ENCODE measurements at places on chromosomes 6 and 20.

GRCh38 chr6:45763281-45763680, 252.4 kb downstream of the CLIC5 start:
- DNase-seq = no peak

GRCh38 chr6:107510108-107510507, 20.2 kb downstream of the SOBP start:
- no peak for DNase-seq

DNA sequence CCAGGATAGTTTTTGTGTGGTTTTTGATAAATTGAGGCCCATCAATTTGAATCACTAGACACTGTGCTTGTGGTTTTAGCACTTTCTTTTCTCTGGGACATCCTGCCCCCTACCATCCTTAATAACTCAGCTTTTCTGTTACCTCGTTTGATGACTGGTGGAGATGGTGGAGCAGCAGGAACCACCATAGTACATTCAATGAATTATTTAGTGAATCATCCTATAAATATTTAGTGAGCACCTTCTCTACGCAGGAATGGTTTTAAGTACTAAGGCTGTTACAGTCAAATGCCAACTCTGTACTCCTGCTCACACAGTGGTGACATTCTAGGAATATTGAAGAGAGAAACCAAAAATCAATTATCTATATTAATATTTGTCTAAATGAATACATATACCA, 585.2 kb downstream of the HAO1 start:
- no peak for DNase-seq

- DNase-seq = peak; percentile 53
These were observed 136.3 kb downstream of the ZMYND8 start for GRCh38 chr20:47220161-47220582.

GRCh38 chr6:108438918-108439317, 121.8 kb upstream of the FOXO3 start:
- no peak for DNase-seq

DNA sequence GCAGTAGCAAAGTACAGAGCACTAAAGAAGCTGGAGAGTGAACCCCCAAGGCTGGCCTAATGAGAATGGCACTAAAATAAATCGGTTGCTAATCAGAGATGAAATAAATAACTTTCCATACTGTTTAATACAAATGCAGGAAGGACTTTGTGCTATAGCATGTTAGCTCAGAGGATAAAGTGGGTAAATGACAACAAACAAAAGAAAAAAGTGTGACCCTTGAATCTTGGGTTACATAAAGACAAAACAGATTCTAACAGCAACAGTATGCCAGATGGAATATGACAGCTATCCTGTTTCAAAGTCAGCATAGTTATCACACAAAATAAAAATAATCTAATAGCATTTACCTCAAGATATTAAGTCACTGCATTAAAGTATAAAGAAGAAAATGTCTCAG, 622.7 kb downstream of the PHF3 start:
- DNase-seq = no peak

- DNase-seq = no peak
These were observed 420.9 kb downstream of the GJA1 start for GRCh38 chr6:121856296-121856695.

- DNase-seq = no peak
These were observed 47.4 kb downstream of the GMDS start for GRCh38 chr6:2197984-2198383.

GRCh38 chr6:2643935-2644539, 106.7 kb downstream of the MYLK4 start:
- no peak for DNase-seq

DNA sequence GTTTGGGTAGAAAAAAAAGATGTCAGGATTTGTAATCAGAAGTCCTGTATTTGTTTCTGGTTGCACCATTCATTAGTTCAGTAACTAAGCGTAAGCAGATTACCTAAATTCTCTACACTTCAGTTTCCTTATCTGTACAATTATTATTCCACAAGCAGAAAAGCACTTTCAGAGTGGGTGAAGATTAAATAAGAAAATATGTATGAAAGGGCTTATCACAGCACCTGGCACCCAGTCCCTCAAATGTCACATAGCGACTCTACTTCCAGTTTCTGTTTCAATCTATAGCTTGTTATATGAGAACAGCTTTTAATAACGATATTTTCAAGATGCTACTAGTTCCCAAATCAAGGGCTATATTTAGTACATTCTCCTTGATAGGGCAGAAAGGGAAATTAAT, 31.4 kb downstream of the RGS17 start:
- DNase-seq = no peak

GRCh38 chr6:39210450-39210849, 18.8 kb downstream of the KCNK5 start:
- no peak for DNase-seq

DNA sequence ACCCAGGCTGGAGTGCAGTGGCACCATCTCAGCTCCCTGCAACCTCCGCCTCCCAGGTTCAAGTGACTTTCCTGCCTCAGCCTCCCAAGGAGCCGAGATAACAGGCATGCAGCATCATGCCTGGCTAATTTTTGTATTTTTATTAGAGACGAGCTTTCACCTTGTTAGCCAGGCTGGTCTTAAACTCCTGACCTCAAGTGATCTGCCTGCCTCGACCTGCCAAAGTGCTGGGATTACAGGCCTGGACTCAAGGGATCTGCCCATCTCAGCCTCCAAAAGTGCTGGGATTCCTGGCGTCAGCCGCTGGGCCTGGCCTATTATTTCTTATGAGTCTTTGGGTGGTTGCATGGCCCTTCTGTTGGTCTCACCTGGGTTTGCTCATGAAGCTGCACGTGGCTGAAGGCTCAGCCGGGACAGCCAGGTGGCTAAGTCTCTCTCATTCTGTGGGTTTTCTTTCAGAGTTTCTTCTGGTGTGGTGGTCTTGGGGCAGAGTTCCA, 45.6 kb upstream of the NCOA3 start:
- DNase-seq = no peak

- DNase-seq = no peak
These were observed 193.6 kb upstream of the FOXQ1 start for GRCh38 chr6:1118287-1118647.

GRCh38 chr6:107582086-107582485, 92.2 kb downstream of the SOBP start:
- DNase-seq = no peak

- DNase-seq = no peak
These were observed 41.9 kb upstream of the MOXD1 start for GRCh38 chr6:132443206-132443605.

GRCh38 chr20:22977047-22977785, 57.9 kb upstream of the SSTR4 start:
- no peak for DNase-seq

DNA sequence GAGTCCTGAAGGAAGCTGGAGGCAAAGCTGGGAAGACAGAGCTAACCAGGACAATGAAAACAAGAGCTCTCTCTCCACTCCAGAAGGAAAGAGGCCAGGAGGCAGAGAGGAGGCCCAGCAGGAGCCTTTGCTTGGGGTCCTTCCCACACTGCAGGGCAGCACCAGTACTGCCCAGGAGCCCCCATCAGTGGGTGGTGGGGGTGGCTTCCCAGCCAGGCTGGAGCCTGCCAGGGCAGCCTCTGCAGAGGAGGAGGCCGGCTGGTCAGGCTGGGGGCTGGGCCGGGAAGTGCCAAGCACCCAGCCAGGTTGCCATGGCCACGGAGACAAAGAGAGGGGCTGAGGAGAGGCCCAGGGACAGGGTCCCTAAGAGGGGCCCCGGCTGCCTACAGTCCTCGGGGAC, 33.4 kb downstream of the PREX1 start:
- no peak for DNase-seq

- peak; percentile 53 for DNase-seq
These were observed 23.1 kb upstream of the UBE2J1 start for GRCh38 chr6:89375427-89376267.

- DNase-seq = peak; percentile 81
These were observed 14.4 kb downstream of the FOXP4 start for GRCh38 chr6:41560431-41561192.

- DNase-seq = no peak
These were observed 21.9 kb upstream of the CDH22 start for GRCh38 chr20:46330072-46330763.

GRCh38 chr20:63002511-63002910, 4.3 kb downstream of the BHLHE23 start:
- no peak for DNase-seq

DNA sequence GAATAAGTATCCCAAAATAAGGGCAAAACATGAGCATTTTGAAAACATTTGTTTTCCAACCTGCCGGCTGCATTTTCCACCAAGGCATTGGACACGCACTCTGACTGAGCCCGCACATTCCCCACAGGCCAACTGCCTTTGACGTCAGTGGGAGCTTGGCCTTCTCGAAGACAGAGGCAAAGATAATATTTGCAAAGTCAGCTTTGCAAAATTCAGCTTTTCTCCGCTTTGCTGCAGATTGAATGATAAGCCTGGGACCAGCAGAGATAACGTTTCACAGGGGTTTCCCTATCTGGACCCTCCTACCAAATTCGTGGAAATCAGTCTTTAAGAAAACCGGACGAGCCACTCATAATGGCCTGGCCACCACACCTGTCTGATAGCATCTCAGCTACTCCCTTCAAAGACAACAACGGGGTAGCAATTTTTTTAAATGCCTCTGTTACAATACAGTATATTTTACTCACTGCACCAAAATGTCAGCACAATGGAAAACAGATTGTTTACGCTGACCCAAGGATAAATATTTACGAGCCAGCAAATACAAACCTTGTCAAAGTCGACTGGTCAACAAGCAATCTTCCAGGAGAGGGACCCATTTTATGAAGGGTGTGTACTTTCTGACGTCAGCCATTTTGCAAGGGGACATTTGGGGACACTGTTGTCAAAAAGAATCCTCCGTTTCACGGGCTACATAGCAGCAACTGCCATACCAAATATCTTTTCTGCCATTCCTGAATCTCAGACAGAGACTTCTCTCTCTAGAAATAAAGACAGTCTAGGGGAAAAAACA, 100.5 kb downstream of the TFAP2A start:
- no peak for DNase-seq

- no peak for DNase-seq
These were observed 61.7 kb upstream of the XRN2 start for GRCh38 chr20:21241406-21241805.

DNA sequence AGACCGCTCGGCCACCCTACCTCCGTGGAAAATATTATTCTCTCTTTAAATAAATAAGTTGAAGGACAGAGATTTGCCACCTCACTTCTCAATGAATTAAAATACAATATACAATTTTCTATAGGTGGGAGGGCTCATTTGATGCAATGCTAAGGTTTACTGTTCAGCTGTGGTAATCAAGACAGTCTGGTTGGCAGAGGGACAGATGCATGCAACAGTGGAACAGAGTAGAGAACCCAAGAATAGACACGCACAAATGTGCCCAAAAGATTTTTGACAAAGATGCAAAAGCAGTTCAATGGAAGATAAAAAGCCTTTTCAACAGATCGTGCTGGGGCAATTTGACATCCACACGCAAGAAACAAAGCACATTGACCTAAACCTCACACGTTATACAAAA, 145.2 kb downstream of the CEBPB start:
- DNase-seq = no peak

- DNase-seq = no peak
These were observed 487.2 kb downstream of the BTBD3 start for GRCh38 chr20:12404941-12405340.

GRCh38 chr6:98241630-98242029, 592.7 kb upstream of the POU3F2 start:
- no peak for DNase-seq

- DNase-seq = no peak
These were observed 27.6 kb downstream of the TINAG start for GRCh38 chr6:54335871-54336270.

DNA sequence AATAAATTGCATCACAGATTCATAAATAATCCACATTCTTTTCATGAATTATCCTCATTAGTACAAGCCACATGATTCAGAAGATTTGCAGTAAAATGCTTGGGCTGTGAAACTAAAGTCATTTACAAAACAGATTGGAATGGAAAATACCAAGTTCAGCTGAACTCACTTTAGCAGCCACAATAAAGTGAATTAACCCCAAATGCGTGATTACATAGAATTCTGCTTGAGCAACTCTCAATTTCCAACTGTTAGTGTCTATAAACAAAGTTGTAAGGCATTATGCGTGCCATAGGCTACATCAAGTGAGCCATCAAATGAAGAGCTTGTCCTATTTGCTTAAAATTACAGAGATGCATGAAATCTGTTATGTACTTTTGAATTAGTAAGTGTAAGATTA, 60.4 kb upstream of the GFRAL start:
- DNase-seq = no peak

- no peak for DNase-seq
These were observed 9.3 kb downstream of the ECT2L start for GRCh38 chr6:138805016-138805765.

- no peak for DNase-seq
These were observed 11.7 kb downstream of the SLC35A1 start for GRCh38 chr6:87484491-87484890.

- DNase-seq = no peak
These were observed 136.9 kb upstream of the SGK1 start for GRCh38 chr6:134454794-134455193.

DNA sequence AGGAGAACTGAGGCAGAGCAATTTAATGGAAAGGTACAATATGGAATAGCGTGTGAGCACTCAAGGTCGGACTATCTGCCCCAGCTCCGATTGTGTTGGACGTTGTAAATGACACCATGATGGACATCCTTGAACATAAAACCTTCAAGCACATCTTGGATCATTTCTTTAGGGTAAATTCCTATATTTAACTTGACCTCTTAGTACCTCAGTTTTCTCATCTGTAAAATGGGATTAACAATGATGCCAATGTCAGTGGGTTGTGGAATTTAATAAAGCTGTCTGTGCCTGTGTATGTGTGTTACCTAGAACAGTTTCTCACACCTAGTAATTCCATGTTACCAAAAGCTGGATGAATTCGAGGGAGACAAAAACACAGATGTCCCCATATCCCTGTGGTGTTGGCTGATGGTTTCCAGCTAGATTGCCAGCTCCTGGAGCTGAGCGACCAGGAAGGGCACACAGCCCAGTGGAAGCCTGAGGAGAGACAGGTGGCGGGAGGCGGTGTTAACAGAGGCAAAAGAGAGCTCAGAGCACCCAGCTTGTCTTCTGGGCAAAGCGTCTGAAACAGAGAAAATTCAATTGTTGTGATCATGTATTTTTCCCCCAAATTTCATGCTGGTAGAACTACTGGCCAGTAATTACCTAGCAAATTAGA, 32.6 kb downstream of the MDFI start:
- DNase-seq = no peak

- DNase-seq = no peak
These were observed 91.3 kb downstream of the AKAP7 start for GRCh38 chr6:131226459-131227157.

GRCh38 chr20:14310977-14311627, 26.3 kb downstream of the FLRT3 start:
- no peak for DNase-seq

GRCh38 chr20:20897145-20897544, 184.7 kb upstream of the RALGAPA2 start:
- DNase-seq = no peak

- no peak for DNase-seq
These were observed 76.0 kb upstream of the SHLD1 start for GRCh38 chr20:5674176-5674660.

- DNase-seq = peak; percentile 77
These were observed at the start of gene PSMB1 for GRCh38 chr6:170552765-170553533. PSMB1 (minus strand) TSS chr6:170553307; CDS start chr6:170553242, 65 bp downstream.
